ENCODE measurements at places on chromosomes 16 and 17.

GRCh38 chr17:76241204-76241538, 878 bp upstream of the RNF157 start:
- peak; percentile 52 for DNase-seq

GRCh38 chr16:75237398-75238131, 13.9 kb downstream of the BCAR1 start:
- no peak for DNase-seq

DNA sequence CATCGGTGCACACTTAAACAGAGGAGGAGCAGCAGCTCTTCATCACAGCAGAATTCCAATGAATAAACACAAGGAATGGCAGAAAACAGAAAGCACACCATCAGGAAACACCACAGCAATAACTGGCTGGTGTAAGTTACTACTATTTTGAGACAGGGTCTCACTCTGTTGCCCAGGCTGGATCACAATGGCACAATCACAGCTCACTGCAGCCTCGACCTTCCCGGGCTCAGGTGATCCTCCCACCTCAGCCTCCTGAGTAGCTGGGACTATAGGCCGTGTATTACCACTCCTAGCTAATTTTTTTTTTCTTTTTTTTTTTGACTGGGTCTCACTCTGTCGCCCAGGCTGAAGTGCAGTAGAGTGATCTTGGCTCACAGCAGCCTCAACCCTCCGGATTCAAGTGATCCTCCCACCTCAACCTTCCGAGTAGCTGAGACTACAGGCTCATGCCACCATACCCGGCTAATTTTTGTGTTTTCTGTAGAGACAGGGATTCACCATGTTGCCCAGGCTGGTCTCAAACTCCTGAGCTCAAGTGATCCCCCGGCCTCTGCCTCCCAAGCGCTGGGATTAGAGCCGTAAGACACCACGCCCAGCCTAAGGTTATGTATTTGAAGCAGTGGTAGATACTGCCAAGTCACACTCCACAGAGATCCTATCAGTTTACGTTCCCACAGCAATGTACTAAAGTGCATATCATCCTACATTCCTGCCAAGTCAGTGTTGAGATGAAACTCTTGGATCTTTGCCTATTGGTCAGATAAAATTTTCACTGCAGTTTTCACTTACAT, 20.7 kb downstream of the TRAP1 start:
- DNase-seq: no peak

DNA sequence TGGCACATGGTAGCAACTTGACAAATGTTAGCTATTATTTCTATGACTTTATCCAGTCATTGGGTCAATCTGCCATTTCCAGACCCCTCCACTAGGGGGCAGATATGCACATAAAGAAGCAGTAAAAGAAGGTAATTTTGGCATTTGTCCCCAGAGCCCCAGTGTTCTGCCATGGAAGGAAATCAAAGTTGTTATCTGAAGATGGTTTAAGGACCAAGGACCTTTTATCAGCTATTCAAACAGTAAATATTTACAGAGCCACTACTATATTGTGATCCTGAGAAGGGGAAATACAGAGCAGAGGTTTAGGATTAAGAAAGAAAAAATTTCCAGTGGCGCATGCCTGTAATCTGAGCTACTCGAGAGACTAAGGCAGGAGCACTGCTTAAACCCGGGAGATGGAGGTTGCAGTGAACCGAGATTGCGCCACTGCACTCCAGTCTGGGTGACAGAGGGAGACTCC, 20.0 kb downstream of the TRAF4 start:
- DNase-seq: peak; percentile 81

GRCh38 chr16:78490431-78490830, 391.0 kb downstream of the WWOX start:
- DNase-seq: no peak

GRCh38 chr17:5804251-5804650, 219.9 kb upstream of the NLRP1 start:
- DNase-seq: no peak

DNA sequence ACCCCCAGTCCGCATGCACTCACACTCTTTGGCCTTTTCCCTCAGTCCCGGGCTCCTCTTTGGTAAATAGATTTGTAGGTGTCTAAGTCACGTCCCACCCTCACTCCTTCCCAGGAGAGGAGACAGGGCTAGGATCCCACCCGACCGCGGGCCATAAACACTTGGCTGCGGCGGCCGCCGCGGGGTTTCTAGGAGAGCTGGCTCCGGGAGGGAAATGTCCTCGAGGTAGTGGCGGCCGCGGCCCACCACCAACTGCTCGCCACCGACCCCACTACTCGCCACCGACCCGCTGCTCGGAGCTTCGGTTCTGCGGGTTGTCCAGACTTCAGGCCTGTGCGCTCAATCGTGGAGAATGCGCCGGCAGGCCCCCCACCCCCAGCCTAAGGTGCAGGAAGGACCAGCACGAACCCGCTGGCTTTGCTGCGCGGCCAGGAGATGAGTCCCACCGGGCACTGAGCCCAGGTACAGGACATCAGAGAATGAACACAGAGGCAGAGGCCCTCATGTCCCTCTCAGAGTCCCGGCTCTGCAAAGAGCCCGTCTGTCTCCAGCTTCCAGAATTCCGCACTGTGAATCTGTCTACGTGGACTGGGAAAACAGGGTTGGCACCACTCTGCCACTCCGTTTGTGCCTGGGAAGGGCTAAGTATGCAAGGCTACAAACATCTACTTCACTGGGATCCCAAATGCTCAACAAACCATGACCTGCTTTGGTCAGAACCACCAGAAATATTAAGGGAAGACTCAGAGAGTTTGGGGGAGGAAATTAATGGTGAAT, 2.5 kb downstream of the PRAC2 start:
- DNase-seq: no peak

GRCh38 chr17:64938290-64938689, 19.0 kb upstream of the LRRC37A3 start:
- DNase-seq: no peak

DNA sequence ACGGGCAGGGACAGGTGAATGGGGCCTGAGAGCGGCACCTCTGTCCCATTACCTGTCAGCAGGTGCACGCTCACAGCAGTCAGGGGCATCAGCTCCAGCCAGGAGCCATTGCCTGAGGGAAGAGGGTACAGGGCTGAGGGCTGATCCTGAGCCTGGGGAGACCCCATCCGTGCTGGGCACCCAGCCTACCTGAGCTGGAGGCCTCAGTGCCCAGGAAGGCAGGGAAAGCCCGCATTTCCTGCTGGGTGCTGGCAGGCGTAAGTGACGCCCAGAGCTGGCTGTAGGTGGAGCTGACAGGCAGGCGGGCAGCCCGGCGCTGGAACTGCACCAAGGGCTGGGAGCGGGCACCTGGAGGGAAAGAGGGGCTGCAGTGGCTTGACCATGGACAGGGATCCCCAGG, 7.4 kb downstream of the FAM171A2 start:
- no peak for DNase-seq

DNA sequence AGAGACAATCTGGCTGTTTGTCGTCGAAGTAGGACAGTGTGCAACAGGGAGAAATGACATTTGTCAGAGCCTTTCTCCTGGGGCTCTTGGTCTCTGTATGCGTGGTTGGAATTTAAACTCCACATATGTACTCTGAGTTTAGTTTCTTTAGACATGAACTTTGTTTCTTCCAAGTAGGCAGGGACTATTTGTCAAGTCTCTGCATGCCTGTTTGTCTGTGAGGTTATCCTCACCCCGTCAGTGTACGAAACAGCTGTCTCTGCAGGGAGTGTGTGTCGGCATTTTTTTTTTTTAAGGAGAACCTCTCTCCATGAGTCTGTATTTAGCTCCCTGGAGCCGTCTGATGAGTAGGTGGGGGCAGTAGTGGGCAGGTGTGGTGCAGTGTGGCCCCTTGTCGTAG, 29.7 kb downstream of the NDEL1 start:
- no peak for DNase-seq

DNA sequence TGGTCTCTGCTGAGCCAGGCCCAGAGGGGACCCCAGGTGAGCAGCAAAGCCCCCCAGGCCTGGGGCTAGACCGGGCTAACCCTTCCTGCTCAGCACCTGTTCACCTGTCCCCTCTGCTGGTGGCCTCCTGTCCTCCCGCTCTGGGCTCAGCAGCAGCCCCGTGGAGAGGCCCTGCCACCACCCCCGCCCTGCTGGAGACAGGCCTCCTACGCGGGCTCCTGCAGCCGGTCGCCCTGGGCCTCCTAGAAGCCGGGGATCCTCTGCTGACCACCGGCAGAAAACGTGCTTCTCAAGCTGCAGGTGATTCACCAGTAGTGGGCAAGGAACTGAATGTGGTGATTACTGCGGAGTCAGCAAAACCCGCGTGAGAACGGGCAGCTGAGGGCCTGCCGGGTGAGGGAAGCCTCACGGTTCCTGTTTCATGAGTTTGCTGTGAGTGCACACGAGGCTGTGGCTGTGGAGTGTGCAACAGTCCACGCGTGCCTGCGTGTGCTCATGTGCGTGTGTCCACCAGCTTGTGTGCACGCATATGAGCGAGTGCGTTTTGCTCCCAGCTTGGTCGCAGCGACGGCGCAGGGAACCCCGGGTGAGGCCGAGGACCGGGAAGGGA, 792 bp downstream of the SECTM1 start:
- DNase-seq: no peak

GRCh38 chr17:1625581-1625980, 3.1 kb downstream of the SLC43A2 start:
- no peak for DNase-seq

GRCh38 chr16:51624080-51624775, 473.2 kb upstream of the SALL1 start:
- DNase-seq: no peak

GRCh38 chr16:46947900-46948547, 25.4 kb downstream of the DNAJA2 start:
- DNase-seq: no peak

DNA sequence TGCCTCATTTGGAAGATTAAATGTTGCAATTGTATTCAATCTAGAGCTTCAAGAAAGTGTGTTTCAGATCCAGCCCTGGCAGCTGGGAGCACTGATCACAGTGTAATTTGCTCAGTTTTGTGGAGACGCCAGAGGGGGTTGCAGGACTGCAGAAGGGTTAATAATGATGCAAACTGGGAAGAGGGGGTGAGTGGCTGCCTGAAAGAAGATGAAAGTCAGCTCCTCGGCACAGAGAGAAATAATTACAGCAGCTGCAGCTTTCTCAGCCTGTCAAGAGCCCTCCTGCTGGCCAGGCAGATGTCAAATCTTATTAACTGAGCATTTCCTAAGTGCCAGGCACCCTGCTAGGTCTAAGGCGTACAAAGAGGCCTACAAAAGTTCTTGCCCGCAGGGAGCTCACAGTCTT, 97.7 kb downstream of the ZNF18 start:
- no peak for DNase-seq

DNA sequence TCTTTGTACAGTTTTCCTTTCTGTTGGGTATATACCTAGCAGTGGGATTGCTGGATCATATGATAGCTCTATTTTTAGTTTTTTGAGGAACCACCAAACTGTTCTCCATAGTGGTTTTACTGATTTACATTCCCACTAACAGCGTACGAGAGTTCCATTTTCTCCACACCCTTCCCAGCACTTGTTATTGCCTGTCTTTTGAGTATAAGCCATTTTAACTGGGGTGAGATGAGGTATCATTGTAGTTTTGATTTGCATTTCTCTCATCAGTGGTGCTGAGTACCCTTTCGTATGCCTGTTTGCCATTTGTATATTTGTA, 887 bp upstream of the EVI2B start:
- no peak for DNase-seq

DNA sequence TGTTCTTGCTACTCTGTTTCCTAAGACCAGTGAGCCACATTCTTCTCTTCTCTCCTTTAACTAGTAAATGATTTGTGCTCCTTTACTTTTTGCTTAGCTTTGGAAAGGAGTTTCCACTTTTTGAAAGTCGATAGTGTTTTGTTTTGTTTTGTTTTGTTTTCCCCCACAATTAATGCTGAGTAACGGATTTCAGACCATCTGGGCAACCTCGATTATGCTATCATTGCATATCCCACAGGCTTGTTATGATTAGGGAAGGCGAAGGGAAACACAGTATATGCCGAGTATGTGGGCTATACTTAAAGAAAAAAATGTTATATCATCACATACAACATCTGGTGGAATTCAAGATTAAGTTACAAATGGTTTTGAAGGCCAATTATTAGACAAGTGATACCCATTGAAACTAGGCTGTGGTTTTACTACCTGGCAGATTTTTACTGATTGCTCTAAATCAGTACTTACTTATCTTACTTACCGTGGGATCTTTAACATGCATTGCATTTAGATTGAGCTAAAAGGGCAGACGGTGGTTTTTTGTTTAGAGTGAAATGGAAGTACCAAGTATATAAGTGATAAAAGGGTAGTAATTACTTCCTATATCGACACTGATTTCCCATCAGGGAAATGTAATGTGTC, 361.3 kb upstream of the SOX9 start:
- DNase-seq: no peak

GRCh38 chr17:12659500-12659899, 6.2 kb upstream of the MYOCD start:
- DNase-seq: no peak

- no peak for DNase-seq
Measured at GRCh38 chr17:2703606-2704005, 8.0 kb downstream of the CLUH start.

Data from tibial artery (tissue), 4 donors.